ENCODE measurements at places on chromosomes 7 and 10.

- no peak for DNase-seq
Observed at GRCh38 chr10:80462981-80463741, 9.1 kb downstream of the TSPAN14 start.

- no peak for DNase-seq
Observed at GRCh38 chr10:121774813-121775212, 153.0 kb downstream of the ATE1 start.

GRCh38 chr7:15105711-15106110, 203.2 kb upstream of the DGKB start:
- DNase-seq, result no peak

- DNase-seq, result no peak
Observed at GRCh38 chr10:95531994-95532399, 29.2 kb downstream of the SORBS1 start.
